ENCODE measurements at places on chromosomes 13 and 19.

DNA sequence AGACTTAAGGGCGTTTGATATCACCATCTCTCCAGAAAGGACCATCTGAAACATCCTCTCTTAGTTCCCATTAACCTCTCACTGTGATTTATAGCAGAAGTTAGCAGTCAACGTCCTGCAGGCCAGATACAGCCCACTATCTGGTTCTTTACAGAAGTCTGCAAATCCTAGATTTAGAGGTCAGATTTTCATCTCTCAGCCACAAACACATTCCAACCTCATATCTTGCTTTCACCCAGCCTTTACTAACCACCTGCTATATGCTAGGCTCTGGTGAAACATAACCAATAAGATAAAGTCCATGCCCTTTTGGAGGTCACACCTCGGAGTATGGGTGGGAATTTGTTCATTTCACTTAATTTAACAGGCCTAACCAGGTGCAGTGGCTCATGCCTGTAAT lies 76.8 kb upstream of the CACNA1A start:
- peak; percentile 7 for DNase-seq

DNA sequence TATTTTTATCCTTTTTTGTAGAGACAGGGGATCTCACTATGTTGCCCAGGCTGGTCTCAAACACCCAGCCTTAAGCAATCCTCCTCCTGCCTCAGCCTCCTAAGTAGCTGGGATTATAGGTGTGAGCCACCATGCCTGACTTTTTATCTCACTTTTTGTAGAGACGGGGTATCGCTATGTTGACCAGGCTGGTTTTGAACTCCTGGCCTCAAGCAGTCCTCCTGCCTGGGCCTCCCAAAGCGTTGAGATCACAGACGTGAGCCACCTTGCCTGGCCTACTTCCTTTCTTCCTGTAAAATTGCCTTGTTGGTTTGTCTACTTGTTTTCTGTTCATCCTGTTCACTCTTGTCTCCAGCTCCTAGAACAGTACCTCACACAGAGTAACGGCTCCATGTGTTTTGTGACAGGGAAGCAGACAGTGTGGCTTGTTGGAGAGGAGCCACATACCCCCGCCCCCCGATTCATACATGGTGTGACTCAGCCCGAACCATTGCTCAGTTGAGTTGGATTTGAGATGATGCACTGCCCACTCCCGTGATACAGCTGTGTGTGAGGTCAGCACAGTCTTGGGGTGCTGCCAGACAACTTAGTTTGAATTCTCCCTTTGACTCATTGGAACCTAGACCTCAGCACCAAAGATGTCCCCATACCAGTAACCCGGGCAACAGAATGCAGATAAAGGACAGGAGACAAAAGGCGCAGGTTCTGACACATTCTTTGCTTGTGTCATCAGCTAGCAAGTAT lies 34.2 kb downstream of the GPR42 start:
- DNase-seq = no peak

DNA sequence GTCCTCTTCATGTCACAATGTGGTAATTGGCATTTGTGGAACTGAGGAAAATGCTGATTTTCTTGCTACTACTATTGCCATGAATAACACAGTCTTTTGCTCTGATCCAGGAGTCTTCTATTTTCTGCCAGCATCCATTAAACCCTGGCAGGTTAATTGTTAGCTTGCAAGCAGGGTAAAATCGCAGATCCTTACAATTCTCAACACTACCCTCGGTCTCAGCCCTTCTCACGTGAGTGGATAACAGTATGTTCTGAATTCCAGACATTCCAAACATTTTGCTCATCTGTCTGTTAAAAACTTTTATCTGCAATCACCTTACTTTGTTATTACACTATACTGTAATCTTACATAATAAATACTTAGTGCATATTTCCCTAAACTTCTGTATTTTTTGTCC lies 251.3 kb upstream of the ATXN8OS start:
- no peak for DNase-seq

DNA sequence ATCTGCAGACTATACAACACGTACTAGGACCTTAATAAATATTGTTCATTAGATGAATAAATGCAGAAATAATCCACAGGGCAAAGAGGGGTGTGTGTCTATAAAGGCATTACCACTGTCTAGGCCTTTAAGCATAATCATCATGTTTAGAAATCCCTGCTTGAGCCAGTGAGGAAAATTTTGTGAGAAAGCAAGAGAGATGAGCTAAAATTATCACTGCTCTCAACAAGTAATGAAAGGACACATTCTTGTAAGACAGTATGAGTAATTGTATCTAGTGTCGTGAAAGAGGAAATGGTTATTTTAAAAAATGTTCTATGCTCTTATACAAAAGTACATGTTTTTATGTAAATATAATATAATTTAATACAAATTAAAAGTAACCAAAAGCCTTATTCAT lies 1699.4 kb downstream of the PCDH9 start:
- no peak for DNase-seq

DNA sequence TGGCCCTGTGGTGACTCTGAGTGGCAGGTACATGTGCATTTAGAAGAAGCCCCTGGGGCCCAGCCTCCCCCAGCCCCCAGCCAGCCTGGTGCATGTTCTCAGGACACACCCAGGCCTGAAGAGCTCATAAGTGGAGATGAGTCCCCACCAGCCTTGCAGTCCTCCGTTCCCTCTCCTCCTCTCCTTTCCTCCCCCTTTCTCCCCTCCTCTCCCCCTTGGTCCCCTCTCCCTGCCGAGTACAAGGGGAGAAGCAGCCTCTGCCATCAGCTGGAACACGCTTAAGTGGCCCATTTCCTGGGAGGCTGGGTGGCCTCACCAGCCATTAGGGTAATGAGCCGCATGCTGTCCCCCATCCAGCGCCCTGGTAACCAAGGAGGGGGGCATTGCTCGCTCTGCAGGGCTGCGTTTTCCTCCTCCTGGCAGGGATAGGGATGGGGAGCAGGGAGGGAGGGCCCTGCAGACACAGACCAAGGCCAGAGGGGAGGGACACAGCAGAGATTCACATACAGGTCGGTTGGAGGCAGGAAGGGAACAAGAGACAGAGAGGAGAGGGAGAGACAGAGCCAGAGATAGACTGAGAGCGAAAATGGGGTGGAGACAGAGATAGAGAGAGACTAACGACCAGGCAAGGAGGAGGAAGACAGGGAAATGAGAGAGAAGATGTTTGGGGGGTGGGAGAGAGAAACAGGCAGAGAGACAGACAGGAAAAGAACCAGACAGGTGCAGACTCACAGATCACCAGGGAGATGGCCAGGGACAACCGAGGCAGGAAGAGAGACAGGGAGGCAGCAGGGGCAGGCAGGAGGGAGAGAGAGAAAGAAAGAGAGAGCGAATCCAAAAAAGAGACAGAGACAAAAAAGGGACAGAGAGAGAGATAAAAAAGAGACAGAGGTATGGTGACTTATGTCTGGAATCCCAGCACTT lies 19.3 kb upstream of the DPP9 start:
- no peak for DNase-seq

DNA sequence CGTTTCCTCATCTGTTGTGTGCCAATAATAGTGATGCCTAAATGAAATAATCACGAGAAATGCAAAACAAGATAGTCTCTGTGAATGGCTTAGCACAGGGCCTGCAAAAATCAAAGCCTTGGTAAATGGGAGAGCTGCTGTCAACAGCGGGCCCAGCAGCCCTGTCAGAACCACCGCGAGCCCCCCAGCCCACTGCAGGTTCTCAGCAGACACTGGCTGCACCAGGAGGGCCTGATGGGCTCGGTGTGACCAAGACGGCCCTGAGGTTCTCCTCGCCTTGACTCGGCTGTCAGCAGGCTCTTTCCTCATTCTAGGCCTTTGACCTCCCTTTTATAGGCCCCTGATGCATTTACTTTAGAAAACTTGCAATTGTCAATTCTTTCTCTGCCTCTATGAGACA lies 90.9 kb upstream of the GPR183 start:
- DNase-seq = no peak

GRCh38 chr13:80040196-80040980 lies 300.5 kb downstream of the SPRY2 start:
- DNase-seq = no peak

- no peak for DNase-seq
Observed at GRCh38 chr13:63690672-63691071, 2275.0 kb upstream of the PCDH20 start.

DNA sequence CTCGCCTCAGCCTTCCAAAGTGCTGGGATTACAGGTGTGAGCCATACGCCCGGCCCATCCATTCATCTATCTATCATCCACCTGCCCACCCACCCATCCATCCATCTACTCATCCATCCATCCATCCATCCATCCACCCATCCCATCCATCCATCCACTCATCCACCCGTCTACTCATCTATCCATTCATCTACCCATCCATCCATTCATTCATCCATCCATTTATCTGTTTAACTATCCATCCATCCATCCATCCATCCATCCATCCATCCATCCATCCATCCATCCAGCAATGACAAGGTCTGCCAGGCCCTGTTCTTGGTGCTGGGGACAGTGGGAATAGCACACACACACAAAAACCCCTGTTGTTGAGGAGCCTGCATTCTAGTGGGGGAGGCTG lies 4.5 kb downstream of the VAV1 start:
- no peak for DNase-seq

- no peak for DNase-seq
Observed at GRCh38 chr19:33499248-33499647, 22.3 kb downstream of the PEPD start.

- no peak for DNase-seq
Observed at GRCh38 chr13:35990196-35990595, 141.0 kb downstream of the DCLK1 start.

- no peak for DNase-seq
Observed at GRCh38 chr19:34306213-34306661, 51.9 kb downstream of the GARRE1 start.

GRCh38 chr19:28290963-28291657 lies 921.8 kb downstream of the UQCRFS1 start:
- DNase-seq = no peak

DNA sequence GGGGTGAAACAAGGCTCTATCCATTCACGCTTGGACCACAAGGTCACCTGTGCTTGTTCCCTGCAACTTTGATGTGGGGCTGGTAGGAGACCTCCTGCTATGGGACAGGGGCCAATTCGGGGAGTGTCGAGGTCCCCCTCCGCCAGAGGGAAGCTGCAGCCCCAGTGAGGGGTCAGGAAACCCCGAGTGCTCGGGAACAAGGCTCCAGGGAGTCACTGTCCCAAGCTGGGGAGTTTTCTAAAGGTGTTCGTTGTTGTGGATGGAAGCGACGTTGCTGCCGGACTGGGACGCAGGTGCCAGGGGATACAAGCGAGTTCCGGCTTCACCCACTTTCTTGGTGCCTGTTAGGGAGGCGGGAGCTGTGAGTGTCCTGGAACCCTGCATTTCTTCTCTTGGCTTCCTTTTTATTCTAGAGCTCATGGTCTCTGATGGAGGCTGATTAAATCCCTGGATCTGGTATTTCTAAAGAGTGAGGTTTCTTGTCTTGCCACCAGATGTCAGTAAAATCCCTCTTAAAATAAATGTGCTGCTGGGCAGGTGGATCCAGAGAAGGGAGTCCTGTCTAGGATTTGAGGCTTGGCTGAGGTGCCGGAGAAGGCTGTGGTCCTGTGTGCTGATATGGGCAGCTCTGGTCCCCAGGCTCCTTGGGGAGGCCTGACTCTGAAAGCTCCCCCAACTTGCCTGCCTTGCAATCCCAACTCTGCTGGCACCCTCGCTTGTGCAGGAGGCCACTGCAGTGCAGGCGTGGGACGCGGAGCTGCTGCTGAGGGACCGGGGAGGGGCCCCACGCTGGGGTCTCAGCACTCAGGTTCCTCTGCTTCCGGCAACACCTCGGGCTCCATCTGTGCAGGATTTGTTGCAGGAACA lies 153.9 kb downstream of the TEX29 start:
- no peak for DNase-seq

GRCh38 chr19:40444000-40444824 lies at the start of gene SERTAD3:
Gene SERTAD3, minus strand, starts transcription at chr19:40444335. Its CDS starts 2,255 bp downstream, at chr19:40442080.
- DNase-seq = peak; percentile 83

GRCh38 chr13:105342281-105342820 lies 1193.1 kb downstream of the EFNB2 start:
- no peak for DNase-seq

DNA sequence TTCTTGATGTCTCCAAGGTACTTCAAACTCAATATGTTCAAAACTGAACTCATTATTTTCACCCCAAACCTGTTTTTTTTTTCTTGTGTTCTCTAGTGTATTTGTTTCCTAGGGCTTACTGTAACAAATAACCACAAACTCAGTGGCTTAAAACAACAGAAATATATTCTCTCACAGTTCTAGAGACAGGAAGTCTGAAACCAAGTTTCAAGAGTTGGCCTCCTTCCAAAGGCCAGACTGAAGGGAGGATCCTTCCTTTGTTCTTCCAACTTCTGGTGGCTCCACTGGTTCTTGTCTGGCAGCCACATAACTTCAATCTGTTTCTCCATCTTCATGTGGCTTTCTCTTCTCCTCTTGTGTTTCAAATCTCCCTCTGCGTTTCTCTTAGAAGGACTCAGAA lies 62.0 kb upstream of the PDCD5 start:
- no peak for DNase-seq

DNA sequence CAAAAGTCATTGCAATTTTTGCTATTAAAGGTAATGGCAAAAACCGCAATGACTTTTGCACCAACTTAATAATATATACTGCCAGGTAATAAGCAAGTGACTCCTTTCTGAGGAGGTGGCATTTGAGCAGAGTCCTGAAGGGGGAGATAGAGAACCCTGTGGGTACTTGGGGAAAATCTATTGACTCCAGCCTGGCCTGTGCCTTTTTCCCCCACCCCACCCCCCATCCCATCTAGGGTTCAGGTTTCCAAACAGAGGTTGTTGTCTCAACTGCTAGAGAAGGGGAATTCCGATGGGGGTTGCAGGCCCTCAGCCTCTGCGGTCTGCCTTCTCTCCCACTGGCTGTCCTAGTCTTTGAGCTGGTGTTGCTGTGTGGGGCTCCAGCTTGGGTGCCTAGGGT lies 11.5 kb downstream of the S1PR2 start:
- DNase-seq = no peak

- no peak for DNase-seq
Observed at GRCh38 chr19:58227964-58228584, 640 bp upstream of the ZNF544 start.

DNA sequence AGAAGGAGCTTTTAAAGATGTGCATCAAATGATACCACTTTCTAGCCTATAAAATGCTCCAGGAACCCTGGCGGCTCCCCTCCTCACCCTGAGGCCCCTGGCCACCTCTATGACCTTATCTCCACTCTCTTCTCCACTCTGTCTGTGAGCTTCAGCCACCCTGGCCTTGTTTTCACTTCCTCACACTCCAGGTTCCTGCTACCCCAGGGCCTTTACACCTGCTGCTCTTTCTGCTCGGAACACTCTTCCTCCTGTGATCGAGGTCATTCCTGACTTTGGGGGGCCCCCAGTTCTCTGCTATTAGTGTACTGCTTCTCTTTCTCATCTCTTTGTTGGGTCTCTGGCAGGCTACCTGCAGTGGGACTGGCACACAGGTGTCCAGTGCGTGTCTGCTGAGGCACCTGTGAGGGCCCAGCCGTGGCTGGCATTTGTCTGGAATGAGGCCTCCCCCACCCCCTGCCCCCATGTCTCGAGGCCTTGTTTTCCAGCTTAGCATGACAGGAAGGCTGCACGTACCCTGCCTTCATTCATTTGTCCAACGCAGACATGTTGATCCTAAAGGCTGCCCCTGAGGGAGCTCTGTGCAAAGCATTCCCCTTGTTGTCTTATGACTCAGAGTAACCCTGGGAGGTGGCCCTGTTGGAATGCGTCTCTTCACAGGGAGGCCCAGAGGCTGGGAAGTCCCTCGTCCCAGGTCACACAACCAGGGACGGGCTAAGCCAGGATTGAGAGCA lies 2.3 kb downstream of the DDA1 start:
- no peak for DNase-seq
